Stimulated activated CD8-positive, alpha-beta memory T cell treated with anti-CD3 and anti-CD28 coated beads, Interleukin-4, amount 100 ng/mL, for 4 hours (primary cell): ENCODE measurements at places on chromosomes 2 and 18.

DNA sequence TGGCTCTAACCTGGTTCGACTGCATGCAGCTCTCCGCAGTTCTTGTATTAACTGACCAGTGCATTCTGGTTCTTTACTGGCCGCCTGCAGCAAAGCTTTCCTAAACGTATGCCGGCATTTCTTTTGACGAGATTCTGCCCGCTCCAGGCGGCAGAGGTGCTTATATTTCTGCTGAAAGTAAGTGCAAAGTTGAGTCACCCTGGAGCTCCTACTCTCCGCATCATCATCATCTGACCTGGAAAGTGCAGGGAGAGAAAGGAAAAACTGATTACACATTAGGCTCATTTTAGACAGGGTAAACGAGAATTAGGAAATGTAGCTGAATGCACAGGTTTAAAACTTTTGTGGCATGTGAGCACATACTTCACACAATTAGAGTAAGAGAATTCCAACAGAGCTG lies 57.9 kb downstream of the INO80D start:
- no peak for DNase-seq

DNA sequence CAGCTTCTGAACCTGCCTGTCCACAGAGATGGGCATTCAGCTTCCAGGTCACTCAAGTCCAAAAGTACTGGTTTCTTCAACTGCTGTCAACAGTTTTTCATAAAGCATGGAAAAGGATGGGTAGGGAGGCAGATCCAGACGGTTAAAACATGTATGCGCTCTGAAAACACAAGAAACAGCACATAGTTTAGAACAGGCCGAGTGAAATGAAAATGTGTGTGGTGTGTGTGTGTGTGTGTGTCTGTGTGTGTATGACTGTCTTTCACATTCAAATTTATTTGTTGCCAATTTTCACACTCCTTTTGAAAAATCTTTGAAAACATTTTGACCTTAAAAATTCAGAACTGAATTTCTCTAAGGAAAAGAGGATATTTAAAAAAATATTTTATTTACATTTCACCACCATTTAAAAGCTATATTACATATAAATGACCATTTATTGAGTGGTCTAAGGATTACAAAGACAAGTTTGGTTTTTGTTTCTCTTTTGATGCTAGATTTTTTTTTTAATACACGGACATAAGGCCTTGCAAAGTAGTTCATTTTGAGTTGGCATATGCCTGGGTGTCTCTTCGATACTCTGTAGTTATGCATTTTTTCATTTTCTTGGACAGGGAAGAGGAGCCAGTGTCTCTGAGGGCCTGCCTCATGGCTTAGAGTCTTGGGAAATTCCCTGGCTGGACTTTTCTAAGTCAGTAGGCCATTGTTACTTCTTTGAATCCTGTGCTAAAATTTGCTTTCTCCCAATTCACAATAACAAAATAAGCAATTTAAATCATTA lies 30.0 kb upstream of the STK17B start:
- DNase-seq: no peak

DNA sequence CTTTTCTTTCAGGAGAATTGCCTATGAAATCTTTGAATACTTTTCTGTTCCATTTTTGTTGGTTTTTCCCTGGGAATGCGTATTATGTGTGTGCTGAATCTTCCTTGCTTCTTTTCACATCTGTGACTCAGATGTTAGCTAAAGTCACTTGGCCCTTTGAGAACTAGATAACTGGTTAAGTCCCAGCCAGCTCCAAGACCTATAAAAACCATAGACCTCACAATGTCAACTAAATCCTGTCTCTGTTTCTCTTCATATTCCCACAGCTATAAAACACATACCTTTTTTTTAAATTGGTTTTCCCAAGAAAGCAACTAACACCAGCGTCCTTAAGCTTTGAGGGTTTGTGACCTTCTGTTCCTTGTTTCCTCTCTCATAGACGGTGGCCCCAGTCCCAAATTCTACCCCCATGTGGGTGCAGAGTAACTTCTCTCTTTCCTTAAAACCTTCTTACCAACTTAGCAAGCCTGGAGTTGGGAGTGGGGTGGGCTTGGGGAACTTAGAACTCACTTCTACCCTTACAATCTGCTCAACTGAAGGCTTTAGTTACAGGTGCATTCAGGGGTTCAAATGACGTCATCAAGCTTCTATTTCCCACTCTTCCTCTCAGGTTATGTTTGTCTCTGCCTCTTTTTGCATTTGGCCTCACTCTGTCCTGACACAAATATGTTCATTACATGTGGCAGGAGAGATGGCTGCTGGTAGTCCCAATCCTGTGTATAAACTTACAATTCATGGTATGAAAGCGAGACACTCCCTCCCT lies 58.1 kb upstream of the TGIF1 start:
- DNase-seq: no peak

DNA sequence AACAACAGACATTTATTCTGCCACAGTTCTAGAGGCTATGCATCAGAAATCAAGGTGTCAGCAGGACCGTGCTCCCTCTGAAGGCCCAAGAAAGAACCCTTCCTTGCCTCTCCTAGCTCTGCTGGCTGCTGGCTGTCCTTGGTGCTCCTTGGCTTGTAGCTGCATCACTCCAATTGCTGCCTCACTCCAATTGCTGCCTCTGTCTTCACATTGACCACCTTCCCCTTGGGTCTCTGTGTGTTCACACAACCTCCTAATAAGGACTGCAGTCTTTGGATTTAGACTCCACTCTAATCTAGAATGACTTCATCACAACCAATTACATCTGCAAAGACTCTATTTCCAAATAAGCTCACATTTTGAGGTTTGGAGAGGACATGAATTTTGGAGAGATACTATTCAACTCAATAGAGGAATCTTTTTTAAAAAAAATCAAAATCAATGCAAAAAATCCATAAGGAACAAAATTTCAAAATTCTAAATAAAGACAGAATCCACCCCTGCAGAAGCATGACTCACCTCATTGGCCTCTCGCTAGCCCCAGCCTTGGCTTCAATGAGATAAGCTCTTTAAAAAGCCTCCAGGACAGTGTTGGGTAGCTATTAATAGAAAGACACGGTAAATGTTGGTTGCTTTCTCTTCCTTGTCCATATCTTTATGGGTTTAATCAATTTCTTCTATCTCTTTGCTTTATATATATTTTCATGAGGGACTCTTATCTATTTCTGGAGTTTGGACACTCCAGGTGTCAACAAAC lies 267.6 kb upstream of the MGAT5 start:
- no peak for DNase-seq

DNA sequence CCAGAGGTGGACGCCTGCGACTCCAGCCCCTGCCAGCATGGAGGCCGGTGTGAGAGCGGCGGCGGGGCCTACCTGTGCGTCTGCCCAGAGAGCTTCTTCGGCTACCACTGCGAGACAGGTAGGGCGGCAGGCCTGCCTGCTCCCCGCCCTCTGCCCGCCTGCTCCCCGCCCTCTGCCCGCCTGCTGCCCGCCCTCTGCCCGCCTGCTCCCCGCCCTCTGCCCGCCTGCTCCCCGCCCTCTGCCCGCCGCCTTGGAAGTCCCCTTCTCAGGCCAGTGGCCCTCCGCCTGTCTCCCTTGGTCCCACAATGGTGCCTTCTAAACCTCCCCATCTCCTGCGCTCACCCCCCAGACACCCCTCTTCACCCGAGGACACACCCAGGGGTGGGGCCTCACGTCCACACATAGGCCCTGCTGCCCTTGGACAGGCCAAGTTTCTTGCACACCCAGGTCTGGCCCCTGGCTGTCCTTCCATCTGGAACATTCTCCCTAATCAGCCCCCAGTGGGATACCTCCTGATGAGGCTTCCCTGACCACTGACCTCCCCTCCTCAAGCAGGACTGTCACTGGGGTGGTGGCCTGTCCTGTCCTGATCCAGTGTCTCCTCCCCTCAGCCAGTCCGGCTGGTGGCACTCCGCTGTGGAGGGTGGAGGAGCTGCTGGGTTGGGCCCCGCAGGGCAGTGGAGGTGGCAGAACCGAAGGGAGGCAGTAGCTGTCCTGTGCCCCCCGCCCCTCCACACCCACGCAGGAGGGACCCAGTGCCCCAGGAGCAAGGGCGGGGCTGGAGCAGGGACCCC lies 37.9 kb downstream of the MTERF4 start:
- DNase-seq: no peak

DNA sequence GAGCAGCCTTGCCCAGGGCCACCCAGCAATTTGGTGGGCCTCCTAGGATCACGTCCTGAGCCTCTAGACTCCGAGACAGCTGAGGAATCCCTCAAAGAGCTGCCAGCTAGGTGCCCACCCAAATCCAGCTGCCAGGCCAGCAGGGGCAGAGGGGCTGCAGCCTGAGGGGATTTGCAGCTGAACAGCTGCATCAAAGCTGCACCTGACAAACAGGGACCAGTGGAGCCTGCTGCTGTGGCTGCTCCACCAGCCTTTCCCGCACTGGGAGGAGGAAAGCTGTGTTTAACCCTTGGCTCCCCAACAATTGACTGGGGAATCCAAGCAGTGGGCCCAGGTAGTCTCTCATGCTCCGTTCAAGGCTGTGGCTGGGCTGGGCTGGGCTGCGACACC lies 8.2 kb downstream of the ADRA2B start:
- DNase-seq: no peak

DNA sequence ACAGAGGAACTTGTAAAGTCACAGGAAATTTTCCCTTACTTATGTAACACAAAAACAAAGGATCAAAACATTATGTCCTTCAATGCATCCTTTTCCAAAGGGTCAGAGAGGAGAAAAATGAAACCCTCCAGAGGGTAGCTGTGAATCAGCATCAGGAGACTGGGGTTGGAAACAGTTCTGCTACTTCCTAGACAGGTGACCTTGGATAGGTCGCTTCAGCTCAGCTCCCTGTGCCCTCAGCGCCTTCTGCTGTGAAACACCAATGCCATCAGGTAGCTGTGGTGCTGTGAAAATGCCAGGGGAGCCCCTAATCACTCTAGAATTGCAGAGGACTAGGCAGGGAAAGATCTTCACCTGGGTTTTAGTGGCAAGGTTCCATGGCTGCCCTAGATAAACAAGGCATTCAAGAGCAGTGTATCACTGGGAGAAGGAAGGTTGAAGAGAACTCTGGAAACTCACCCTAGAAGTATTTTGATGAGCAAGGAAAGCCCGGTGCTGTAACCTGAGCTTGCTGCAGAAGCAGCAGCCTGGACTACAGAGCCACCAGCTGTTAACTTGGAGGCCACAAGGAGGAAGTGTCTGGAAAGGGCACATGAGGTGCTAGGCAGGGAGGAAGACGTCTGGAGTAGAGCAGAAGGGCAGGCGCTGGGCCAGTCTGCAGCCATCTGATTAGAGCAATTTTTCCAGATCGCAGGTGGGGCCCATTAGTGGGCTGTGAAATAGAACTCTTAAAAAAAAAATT lies 100.7 kb upstream of the MCFD2 start:
- no peak for DNase-seq

GRCh38 chr2:143725400-143725799 lies 596.2 kb downstream of the ARHGAP15 start:
- DNase-seq: no peak

DNA sequence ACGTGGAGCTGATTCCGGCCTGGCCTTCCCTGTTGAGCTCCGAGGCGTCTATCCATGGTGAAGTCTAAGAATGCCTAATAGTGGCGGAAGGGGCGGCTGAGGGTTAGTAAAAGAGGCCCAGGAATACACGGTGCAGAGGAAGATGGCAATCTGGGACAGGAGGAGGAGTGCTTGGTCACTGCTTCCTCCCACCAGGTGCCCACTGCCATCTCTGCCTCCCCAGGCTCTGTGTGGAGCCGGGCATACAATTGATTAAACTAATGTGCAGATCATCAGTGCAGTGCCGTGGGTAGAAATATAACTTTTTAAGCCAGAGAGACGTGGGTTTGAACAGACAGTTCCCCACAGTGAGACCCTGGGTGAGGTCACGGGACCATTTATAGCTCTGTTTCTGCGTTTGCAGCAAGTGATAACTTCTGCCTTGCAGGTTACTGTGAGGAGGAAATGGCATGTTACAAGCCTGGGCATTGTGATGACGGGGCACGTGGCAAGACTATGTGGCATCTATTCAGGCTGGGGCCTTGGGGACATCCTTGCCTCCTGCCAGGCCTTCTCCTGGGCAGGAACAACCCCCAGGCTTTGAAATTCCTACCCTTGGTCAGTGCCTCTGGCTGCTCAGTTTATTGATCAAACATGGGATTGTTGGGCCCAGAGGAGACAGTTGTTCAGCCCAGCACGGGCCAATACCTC lies 204.9 kb downstream of the ASB1 start:
- DNase-seq: no peak

DNA sequence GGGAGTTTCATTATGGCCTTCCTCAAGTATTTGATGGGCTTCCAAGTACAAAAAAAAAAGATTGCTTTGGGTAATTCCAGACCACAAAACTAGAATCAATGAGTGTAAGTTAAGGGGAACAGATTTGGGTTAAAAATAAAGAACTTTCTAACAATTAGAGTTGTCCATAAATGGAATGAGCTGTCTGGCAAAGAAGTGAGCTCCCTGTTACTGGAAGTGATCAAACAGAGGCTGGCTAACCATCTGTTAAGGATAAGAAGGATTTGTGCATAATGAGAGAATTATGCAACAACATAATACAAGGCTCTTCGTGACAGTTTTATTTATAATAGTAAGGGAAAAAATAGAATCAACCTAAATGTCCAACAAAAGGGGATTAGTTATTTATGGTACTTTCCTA lies 44.6 kb upstream of the ACVR1 start:
- DNase-seq: no peak

DNA sequence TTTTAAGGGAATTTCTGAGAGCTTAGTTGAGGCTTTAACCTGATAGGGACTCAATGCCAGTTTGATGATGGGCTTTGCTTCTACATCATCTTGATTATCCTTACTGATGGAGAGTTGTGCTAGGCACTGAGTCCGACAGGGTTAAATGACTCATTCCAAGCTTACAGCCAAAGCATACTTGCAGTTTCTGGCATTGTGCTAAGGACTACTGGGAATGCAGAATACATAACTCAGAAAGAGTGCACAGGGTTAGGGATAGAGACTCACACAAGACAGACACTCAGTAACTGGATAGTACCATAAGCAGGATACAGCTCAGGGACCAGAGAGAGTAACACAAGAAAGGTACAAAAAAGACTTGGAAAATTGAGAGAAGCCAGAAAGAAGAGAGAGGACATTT lies 94.1 kb upstream of the SLC14A2 start:
- DNase-seq: no peak

GRCh38 chr18:35466815-35467623 lies 30.7 kb downstream of the INO80C start:
- DNase-seq: no peak

GRCh38 chr2:2054363-2054882 lies 276.7 kb downstream of the MYT1L start:
- no peak for DNase-seq

DNA sequence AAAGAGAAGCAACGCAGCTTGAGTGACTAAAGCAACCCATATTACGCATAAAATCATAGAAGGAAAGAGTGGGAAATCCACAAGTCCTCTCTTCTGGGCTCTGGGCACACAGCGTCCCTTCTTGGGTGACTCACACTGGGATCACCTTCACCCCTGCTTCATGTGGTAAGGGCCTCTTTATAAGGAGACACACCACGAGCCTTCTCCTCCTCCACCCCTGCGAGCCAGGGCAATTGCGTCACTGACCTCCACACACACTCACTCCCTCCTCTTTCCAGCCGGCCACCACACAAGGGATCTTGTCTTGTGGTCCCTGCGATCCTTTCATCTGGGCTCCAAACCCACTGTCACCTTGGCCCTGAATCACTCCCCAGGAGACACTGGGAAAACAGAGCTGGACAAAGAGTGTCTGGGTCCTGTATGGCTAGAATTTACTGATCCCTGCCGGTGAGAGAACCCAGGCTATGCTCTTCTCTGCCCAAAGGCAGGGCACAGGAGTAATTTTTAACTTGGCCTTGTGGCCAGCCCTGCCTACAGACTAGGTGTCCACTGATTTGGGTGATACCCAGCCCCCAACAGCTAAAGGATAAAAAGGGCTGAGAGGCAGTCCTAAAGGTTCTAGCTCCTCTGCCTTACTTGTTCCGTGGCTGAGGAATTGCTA lies 35.3 kb downstream of the NHEJ1 start:
- no peak for DNase-seq

GRCh38 chr2:197259470-197259999 lies 51.0 kb downstream of the ANKRD44 start:
- no peak for DNase-seq
